Ureter (tissue), 1 donor: ENCODE measurements at places on chromosomes 3 and 15.
A peak's percentile ranks its signal among the peaks of the same experiment; 100 is the strongest.

DNA sequence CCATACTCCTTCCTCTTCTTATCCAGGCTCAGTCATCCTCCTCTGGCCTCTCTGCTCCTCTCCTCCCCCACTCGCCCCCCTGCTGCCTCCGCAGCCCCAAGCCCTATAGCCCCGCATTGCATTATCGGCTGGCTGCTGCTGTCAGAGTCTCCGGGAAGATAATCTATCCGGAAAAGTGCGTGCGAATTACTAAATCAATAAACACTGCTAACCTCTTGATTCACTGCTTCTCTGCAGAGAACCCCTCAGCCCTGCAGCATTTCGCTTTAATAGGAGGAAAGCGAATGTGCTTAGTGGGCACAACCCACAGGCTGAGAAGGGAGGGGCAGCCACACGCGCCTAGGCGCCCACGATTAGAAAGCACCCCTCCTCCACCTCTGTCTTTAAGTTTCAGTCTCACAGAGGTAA, 167.6 kb downstream of the ABHD5 start:
- DNase-seq, result no peak

GRCh38 chr3:5016211-5017161, 37.2 kb downstream of the BHLHE40 start:
- DNase-seq, result peak; percentile 75

DNA sequence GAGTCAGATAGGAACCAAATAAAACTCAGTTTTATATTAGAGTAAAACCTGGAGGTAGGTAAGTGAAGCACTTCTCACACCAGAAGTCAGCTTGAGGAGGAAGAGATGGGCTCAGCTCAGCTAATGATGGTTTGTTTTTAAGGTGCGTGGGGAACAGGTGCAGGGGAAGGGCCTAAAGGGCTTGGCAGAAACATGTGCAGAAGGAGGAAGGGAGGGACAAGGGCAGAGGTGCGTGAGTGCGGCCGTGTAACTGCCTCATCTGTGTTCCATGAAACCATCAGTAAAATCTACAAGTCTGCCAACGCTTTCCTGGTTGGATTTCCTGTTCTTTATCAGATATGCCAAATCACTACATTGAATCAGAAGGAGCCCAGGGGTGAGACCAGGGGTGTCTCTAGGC, 19.9 kb downstream of the FYCO1 start:
- no peak for DNase-seq

DNA sequence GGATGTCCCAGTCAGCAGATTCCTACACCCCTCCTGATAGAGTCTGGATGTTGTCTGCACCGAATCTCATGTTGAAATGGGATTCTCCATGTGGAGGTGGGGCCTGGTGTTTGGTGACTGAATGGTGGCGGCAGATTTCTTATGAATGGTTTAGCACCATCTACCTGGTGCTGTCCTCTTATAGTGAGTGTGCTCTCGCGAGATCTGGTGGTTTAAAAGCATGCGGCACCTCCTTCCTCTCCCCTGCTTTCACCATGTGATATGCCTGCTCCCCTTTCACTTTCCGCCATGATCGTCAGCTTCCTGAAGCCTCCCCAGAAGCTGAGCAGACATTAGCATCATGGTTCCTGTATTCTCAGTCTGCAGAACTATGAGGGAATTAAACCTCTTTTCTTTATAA, 135.2 kb upstream of the SLC6A11 start:
- DNase-seq, result no peak

DNA sequence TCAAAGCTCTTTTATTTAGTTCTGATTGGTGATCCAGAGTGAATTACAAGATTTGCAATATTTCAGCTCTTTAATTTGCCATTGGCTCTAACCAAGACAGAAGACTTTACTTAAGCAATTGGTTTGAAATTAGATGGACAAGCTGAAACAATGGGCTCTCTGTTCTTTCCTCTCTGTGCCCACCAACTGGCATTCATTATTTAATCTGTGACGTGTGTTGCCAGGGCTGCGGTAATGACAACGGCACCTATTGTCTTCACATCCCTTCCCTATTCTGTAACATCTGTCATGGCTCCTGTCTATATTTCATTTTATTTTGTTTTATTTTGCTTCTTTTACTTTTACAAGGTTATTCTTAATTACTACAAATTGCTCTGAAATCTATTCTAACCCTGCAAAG, 33.9 kb downstream of the PLD1 start:
- DNase-seq, result no peak

- DNase-seq, result no peak
These were observed 19.4 kb upstream of the IL20RB start for GRCh38 chr3:136938334-136938733.

DNA sequence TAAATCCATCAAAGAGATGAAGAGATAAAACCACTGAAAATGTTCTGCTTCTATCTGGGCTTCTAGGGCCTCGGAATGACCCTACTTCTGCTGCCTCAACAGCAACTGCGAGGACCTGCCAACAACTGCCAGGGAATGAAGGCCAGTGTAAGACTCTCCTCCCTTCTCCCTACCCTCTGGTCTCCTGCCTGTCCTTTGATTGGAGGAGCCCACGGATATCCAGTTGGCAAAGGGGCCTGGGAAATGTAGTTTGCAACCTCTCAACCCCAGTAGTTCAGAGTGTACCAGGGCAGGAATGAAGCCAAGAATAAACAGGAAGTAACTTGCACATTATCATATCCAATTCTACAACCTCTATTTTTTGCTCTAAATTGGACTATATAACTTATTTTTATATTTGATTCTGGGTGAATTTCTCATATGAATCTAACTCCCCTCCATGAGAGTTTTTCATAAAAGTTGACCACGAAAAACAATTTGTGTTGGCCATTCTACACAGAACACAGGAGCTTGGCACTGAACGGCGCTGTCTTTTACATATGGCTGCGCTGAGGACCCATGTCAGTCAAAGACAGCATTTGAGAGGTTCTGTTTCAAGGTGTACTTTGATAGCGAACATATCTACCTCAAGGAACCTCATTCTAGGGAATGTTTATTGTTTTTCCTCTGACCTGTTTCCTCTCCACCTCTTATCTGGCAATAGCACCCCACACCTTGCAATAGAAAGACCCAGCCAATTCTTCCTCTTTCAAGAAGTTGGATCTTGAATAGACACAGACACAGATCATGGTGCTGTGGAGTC, 91.1 kb upstream of the RNF7 start:
- DNase-seq, result peak; percentile 48

GRCh38 chr3:114155370-114155821, 23.5 kb downstream of the DRD3 start:
- DNase-seq, result no peak

- no peak for DNase-seq
These were observed 21.1 kb upstream of the MFSD1 start for GRCh38 chr3:158780766-158781165.
